ENCODE measurements at places on chromosomes 1 and 21. TPM values are rescaled to one million over a fixed set of nuclear protein-coding genes. Genes with fewer than 3 reads are reported as not detected.

RAB3B gene
- 0.27 TPM for polyA plus RNA-seq

VASH2 gene
- 0.27 TPM for polyA plus RNA-seq

SPOCD1 gene
- 1.1 TPM for polyA plus RNA-seq

LCA5L gene
- polyA plus RNA-seq: not detected

SYNC gene
- 4.7 TPM for polyA plus RNA-seq

AK5 gene
- 2.6 TPM for polyA plus RNA-seq

GNAT2 gene
- 0.28 TPM for polyA plus RNA-seq

SLC25A33 gene
- polyA plus RNA-seq: 5.5 TPM

REN gene
- not detected for polyA plus RNA-seq

CELA2B gene
- not detected for polyA plus RNA-seq

SEMA6C gene
- 73.5 TPM for polyA plus RNA-seq

WNT3A gene
- not detected for polyA plus RNA-seq

Measured in small intestine (tissue), 16 donors.